ENCODE measurements at places on chromosomes 7 and 10.

DNA sequence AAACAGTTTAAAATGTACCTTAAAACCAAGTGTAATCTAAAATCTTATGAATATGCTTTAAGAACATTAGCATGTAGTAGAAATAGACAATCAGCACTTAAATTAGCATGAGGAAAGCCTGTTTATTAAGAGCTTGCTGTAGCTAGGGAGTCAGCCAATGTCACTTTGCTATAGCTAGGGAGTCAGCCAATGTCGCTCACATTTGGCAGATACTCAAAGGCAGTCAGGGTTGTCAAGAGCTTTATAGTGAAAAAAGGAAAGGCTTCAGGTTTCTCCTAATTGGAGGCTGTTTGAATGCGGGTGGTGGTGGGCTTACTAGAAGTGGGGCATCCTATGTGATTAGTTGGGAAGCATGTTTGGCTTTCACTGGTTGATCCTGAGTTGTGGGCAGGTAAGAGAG is 226.2 kb upstream of the DGKB start:
- DNase-seq, result no peak

DNA sequence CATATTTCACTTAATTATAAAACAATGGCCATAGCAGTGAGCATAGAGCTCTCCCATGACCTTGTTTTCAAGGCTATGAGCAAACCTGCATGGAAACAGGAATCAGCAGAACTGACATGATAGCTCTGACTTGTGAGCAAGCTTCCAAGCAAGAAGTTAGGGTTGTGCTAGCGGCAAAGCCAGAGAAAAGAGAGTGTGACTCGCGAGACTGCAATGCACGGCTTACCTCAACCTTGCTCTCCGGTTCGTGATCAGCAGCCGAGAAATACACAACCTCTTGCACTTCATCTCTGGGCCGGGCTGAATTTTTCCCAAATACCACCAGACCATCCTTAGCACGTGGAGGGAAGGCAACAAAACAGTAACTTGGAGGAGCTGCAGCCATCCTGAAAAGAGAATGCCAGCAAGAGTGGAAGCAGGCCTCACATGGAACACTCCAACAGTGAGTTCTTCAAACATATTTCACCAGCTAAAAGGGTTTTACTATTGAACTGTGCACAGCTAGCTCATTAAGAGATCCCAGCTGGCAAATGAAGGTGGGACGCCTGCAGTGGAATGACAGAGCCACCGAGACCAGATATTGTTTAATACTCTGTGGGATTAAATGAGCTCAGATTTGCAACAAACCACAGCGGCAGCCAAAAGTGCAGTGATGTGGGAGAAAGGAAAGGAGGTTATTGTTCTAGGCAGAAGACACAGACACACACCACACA is 20.8 kb downstream of the SCRN1 start:
- no peak for DNase-seq

- DNase-seq, result no peak
Observed at GRCh38 chr10:34092891-34093290, 722.2 kb downstream of the PARD3 start.

DNA sequence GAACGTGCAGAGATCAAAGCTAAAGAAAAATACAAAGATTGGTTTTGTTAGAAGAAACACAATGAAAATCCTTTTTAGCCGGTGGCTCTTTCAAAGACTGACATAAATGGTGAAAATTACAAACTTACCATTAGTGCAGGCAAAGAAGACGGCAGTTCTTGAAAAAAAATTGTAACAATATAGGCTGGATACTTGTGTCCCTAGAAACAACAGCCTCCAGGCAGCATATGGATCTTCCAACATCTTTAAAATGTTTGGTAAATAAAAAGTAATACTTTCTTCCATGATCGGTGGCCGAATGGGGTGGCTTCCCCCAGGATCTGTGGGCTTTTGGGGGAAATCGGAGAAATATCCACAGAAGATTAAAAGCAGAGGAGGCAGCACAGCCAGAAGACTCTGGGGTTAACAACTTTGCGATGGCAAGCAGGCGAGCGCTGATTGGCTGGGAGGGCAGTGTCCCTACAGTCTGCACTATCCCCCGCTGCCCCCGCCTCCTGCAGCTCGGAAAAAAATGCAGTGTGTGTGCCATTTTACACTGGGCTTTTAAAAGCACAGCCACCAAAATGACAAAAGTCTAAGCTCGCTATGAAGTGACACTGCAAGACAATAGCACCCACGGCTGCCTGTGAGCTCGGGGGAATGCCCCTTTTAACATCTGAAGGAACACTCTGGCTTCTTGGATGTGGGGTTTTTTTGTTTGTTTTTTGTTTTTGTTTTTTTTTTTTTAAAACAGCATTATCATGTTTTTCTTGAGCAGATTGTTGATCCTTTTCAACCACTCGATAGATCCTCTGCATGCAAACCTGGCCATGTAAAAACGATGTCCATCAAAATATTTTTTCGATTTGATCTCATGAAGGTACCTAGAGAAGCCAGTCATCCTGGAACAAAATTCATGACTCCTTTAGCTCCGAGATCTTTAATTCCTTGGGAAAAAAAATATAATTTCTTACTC is 31.7 kb upstream of the EPC1 start:
- DNase-seq, result peak; percentile 92

GRCh38 chr10:1408651-1409367 is 328.5 kb downstream of the ADARB2 start:
- no peak for DNase-seq

DNA sequence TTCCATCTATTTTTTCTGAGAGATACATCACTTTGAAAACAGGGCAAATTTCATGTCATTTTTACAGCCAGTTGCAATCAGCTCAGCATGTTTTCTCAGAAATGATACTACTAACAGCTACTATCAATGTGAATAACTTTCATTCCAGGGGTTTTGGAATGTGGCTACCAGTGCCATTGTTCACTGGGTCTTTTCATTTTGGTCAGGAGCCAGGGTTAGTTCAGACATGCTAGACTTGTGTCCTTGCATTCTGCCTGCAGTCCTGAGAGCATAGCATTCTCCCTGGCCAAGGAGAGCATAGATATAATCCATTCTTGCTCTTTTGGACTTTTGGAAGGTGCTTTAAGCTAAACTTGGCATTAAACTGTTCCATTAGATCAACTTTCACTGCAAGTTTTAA is 160.9 kb upstream of the NEBL start:
- no peak for DNase-seq

DNA sequence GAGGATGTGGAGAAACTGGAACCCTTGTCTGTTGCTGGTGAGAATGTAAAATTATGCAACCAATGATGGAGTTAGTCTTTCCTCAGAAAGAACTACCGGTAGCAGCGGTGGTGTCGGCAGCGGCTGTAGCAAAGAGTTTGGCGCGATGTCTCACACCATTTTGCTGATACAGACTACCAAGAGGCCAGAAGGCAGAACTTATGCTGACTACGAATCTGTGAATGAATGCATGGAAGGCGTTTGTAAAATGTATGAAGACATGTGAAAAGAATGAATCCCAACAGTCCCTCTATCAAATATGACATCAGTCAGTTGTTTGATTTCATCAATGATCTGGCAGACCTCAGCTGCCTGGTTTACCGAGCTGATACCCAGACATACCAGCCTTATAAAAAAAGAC is 10.6 kb downstream of the CLEC2L start:
- no peak for DNase-seq

GRCh38 chr7:118731854-118732253 is 507.4 kb downstream of the ANKRD7 start:
- DNase-seq, result no peak

DNA sequence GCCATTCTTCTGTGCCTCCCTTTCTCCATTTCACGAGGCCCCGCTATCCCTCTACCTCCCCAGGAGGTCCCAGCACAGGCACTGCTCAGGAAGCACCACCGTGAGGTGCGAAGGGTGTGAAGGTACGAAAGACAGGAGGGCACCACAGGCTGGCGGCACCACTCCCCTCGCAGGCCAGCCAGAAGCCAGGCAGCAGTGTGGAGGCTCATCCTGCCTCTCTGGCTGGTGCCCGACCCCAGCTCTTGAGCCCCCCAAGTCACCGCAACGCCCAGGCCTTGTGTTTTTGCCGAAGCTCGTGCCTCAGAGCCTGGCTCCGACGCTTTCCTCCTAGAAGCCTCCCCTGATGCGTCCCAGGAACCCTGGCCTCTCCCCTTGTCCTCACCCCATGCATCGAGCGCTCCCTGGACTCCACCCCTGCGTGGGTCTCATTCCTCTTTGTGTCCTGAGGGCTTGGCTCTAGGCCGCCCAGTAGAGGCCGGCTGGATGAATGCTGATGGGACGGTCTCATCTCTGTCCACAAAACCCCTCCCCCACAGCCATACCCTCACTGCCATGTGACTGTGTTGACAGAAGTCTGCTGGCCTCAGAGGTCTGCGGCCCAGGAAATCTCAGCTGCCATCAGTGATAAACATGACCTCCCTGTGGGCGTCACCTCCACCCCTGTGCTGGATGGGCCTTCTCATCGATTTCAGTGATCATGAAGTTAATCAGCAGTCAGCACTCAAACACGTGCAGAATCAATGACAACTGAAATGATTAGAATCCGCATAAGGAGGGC is 19.3 kb downstream of the BRI3 start:
- no peak for DNase-seq

DNA sequence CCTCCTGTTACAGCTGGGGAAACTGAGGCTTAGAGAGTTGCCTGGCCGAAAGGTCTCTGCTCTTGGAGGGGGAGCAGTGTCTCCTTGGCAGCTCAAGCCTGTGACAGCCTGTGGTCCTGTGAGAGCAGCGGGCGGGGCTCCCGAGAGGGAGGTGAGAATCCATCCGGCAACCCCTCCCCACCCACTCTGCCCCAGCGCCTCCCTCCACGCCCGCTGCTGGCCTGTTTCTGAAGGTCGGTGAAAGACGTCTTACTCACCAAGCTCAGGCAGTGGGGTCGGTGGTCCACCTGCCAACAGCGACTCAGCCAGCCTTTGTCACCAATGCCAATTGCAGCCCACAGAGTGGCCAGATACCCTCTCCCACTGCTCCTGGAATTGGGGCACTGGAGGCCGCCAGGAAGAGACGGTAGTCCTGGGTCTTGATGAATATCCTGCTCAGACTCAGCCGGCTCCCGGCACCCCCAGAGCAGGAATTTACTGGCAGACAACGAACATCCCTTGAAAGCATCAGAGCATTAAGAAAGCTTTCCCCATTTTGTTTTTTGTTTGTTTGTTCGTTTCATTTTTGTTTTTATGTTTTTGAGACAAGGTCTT is 7.4 kb upstream of the TTYH3 start:
- DNase-seq, result no peak

DNA sequence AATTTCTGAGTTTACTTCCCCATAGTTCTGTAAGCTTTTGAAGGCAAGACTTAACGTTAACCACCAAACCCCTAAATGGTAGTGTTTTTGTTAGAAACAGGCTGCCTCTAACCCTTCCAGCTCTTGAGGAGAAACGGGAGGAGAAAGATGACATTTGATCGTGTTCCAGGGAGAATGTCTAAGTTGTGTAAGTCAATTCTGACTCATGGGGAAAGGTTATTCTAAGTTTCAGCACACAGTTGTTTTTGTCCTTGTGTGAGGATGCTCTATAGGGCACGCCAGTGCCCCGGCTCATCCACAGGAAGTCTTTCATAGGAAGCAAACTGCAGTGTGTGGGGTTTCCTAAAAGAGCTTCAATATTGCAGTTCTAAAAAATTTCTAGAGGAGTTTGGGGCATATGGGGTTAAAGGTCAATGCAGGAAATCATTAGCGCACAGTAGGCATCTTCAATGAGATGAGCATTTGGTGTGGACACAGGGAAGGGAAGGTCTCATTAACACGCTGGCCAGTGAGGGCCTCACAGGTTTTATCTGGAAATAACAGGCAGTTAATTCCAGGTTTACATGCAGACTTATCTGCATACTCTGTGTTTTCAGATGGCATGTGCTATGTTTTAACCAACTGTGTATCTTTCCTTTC is 638.2 kb upstream of the IGFBP3 start:
- no peak for DNase-seq

DNA sequence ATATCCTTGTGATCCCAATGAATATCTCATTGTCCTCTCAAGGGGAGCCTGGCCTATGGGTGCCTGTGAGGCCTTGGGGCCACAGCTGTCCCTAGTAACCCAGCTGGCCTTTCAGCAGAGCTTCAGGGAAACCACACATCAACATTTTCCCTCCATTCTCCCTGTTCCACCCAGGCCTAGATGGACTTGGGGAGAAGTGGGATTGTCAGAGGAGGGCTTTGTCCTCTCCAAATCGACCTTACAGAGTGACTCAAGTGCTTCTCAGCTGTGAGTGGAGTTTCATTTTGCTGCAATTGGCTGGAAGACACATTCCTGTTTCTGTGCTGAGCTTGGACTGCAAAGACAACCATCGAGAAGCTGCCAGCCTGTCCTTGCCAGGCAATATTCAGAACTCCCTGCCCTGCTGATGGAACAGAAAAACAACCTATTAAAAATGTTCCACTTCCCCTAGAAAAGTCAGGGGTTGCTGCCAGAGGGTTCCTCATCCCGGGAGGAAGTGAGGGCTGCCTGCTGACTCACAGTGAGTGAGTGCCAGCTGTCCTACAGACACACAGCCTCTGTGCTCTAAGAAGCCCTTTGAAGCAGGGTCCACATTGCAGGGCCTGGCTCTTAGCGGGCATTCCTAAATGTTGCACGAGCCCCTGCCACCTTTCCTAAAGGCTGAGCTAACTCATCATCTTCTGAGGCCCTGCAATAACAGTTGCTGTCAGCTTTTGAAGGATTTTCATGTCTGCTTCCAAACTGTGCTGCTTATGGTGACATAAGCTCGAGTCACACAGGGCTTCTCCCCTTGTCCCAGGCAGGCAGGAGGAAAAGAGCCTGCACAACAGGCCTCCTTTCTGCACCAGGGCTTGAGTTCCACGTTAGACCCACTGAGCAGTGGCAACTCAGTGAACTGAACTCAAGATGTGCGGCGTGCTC is 20.5 kb downstream of the STRA8 start:
- no peak for DNase-seq

DNA sequence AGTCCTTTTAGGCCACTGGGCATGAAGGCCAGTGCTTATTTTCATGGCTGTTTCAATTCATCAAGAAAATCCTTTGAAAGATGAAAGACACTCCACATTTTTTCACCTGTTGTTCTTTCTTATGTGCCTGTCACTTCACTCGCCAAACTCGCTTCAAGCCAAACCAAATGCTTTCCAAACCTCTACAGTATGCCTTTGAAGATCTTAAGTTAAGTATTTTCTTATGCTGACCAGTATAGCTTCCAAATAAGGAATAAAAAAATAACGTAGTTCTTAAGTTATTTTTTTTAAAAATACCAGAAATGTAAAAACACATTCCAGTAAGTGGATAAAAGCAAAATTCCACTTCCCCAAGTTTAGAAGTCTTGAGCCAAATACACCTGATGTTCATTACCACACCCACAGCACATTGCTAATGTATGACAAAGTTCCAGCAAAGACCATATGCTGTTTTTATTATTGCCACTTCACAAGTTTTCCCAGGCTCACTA is 186.1 kb downstream of the MTERF1 start:
- no peak for DNase-seq

GRCh38 chr10:5445006-5445405 is 32.6 kb downstream of the NET1 start:
- no peak for DNase-seq

DNA sequence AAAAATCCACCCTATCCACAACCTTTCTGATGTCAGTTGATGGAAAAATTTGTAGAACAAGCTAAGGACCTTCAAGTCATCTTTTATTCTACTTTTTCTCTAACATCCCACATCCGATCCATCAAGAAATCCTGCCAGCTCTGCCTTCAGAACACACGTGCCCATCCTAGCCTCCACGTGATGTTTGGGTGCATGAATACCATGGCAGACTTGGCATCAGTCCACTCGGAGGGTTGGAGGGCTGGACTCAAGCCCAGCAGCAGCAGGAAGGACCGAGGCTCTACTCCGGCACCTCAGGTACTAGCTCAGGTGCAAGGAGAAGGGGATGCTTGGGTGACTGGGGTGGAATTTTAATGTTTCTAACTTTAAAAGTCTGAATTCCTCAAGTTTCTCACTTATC is 428.6 kb downstream of the DPP6 start:
- DNase-seq, result no peak
